ENCODE measurements at places on chromosomes 13 and 19. TPM values are rescaled to one million over a fixed set of nuclear protein-coding genes. Genes with fewer than 3 reads are reported as not detected.

DNA sequence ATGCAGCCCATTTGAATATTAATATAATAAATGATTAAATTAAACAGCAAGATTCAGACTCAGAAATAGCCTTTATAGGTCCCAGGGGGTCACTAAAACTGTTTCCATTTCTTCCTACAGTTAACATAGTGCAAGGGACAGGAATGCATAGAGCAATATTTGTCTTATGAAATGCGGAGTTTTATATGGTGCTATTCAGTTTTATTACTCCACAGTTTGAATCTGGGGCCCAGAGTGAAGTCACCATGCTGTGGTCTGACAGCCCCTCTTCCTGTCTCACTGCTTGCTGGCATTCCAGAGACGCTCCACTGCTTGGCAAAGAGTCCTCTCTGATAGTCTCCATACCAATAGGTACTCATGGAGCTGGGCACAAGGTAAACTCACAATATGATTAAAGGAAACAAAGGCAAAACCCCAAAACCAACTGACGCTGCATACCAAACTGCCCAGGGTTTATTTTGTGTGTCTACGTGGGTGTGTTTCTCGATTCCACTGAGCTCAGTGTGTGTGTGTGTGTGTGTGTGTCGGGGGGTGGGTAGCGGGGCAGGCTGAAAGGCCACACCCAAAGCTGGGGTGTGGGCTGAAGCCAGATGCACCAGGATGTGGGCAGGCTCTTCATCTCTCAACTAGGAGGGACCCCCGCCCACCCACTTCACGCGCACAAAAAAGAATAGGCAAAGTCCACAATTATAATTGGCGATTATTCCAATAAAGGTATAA, 277.9 kb downstream of the TSHZ3 start:
- no peaks in the 10 kb centered on the region for H3K27me3 ChIP-seq
- H3K4me3 ChIP-seq: no peak overlapping the region
- no peaks in the 10 kb centered on the region for H3K4me1 ChIP-seq
- no peak for DNase-seq

GRCh38 chr19:38634757-38635482, 12.5 kb upstream of the ACTN4 start:
- DNase-seq: peak; percentile 85
- peaks cover 50% of the 10 kb centered on the region for H3K36me3 ChIP-seq
- peak overlapping the region; percentile 44 for H3K27ac ChIP-seq
- no peaks in the 10 kb centered on the region for H3K4me1 ChIP-seq

DNA sequence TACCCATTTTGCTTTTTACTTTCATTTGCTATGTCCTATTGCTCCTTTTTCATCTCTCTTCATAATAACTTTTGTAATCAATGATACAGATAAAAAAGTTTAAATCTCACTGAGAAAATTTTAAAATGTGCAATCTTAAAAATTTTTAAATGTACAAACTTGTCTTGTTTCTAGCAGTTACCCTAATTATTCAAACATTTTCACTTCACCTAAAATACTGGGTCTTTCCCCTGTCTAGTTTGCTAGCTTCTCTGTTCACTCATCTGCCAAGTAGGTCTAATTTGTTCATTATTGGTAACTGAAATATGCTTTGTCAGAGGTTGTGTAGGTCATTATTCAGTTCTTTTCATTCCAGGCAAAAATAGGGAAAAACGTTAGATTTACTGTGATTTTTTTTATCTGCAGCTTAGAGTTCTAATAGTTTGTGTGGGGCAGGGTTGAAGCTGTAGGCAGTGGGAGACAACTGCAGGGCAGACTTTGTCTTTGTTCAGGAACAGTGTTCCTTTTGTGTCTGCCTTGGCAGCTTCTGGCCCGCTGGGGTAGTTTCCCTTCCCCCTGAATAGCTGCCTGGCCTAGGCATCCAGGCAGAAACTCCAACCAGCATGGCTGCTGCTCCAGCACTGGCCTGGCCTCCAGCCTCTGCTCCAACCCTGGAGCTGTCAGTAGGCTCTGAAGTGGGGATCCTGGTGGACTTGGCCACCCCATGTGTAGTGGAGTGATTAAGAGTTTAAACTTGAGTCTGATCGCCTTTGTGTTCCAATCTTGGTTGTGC, 48.5 kb downstream of the WDFY2 start:
- H3K4me1 ChIP-seq: no peaks in the 10 kb centered on the region
- H3K36me3 ChIP-seq: no peaks in the 10 kb centered on the region
- no peak overlapping the region for H3K27ac ChIP-seq

DNA sequence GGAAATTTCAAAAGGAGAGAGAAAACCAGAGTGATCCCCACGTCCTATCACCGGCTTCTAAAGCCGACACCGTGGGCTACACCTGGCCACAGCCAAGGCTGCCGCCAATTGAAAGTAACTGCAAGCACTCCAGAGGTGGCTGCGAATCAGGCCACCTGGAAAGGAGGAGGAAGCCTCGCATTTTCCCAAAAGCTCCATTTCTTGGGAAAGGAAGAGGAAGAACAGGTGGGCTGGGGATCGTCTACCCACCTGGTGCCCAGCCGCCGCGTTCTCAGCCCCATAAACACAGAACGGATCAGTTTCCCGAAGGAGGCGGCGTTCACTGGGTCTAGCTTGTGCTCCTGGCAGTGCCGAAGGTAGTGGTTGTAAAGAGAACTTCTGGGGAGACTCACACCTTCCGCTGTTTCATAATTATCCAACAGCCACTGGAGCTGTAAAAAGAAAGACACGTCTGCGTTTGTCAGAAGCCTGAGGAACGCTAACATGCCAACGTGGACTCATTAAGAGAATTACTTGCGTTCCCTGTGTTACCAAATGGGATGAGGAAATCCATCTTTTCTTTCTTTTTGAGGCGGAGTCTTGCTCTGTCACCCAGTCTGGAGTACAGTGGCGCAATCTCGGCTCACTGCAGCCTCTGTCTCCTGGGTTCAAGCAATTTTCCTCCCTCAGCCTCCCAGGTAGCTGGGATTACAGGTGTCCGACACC, 38.1 kb upstream of the RANBP3 start:
- no peak overlapping the region for H3K4me3 ChIP-seq
- peak; percentile 22 for DNase-seq
- H3K27ac ChIP-seq: no peak overlapping the region

The RASAL3 gene
- 6.7 TPM for total RNA-seq

The FGF14 gene
- not detected for total RNA-seq

- peak overlapping the region; percentile 86 for H3K4me3 ChIP-seq
- H3K27ac ChIP-seq: peak overlapping the region; percentile 95
- no peaks in the 10 kb centered on the region for H3K27me3 ChIP-seq
- DNase-seq: peak; percentile 78
Measured at GRCh38 chr19:19385896-19386869, 19.3 kb upstream of the GATAD2A start.

The IQCN gene
- 26.0 TPM for total RNA-seq

DNA sequence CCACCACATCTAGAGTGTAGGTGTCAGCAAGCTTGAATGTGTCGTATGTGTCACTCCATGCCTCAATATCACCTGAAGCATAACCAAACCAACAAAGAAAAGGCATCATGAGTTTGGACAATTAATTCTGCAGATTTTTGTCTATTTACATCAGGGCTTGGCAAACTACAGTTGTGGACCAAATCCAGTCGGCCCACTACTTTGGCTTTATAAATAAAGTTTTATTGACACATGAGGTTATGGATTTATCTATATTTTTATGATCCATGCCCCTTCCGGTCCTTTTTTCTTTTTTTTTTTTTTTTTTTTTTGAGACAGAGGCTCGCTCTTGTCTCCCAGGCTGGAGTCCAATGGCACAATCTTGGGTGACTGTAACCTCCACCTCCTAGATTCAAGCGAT, 9.2 kb upstream of the CABP5 start:
- H3K4me1 ChIP-seq: no peaks in the 10 kb centered on the region
- no peaks in the 10 kb centered on the region for H3K36me3 ChIP-seq
- H3K27ac ChIP-seq: no peak overlapping the region
- no peak overlapping the region for H3K4me3 ChIP-seq

DNA sequence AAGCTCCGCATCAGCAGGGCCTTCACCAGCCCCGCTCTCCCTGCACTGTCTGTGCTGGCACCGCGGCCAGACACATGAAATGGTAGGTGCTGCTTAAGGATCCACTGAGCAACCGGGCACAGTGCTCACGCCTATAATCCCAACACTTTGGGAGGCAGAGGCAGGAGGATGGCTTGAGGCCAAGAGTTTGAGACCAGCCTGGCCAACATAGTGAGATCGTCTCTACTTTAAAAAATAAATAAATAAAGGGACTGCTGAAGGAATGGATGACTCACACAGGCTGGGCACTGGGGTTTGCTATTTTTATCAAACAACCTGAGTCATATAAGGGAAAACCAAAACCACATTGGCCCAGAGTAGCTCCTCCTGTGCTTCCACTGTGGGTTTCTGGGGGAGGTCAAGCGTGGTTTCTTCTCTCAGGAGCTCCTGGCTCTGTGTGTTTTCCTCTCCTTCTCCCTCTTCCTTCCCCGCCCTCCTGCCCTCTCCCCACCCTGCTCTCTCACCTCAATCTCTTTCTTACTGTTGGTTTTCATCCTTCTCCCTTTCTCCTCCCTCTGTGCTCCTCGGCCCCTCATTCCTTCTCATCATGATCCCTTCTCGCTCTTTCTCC, 21.3 kb downstream of the VRK3 start:
- H3K4me3 ChIP-seq: no peak overlapping the region
- peak overlapping the region; percentile 52 for H3K27ac ChIP-seq
- H3K27me3 ChIP-seq: no peaks in the 10 kb centered on the region
- DNase-seq: no peak

DNA sequence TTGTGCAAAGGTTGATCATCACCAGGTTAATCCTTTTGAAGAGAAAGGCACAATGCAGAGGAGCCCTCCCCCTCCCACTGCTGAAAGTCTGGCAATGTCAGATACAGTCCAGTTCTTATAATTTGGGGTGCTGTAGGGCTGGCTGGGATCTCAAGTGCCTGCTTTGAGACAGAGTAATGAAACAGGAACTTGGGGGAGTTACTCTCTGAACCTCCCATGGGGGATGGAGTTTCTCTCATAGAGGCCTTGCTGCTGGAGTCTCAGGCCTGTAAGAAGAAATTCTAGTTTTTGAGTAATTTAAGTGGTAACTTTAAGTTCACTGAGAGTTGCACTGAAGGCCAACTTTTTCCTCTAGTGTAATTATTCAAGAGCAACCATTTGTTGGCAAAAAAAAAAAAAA, 410.5 kb downstream of the KCNRG start:
- no peak overlapping the region for H3K27ac ChIP-seq
- peaks cover 6% of the 10 kb centered on the region for H3K4me1 ChIP-seq
- no peak for DNase-seq
- H3K27me3 ChIP-seq: no peaks in the 10 kb centered on the region
- no peaks in the 10 kb centered on the region for H3K36me3 ChIP-seq

DNA sequence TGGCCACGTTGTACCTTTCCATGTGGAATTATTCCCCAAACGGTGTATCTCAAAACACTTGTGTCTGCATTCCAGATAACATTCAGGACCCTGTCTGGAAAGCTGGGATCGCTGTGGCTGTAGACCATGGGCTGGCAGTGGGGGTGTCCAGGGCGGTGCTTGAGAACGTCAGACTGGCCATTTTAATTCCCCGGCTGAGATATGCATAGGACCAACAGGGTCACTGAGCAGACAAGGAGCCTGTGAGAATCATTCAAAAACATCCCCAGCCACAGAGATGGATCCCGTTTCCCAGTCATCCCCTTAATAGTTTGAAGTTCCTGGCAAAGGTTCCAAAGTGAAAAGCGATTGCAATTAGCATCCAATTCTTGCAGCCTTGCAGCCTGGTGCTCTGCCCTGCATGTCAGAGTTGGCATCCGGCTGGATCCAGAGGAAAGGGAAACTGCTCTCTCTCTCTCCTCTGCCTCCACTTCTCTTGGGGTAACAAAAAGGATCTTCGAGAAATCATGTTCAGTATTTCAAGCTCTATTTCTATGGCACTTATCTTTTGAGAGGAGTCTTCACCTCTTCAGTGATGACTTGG, 41.6 kb downstream of the IFT88 start:
- DNase-seq: no peak
- H3K27me3 ChIP-seq: no peaks in the 10 kb centered on the region

The LILRA5 gene
- not detected for total RNA-seq

DNA sequence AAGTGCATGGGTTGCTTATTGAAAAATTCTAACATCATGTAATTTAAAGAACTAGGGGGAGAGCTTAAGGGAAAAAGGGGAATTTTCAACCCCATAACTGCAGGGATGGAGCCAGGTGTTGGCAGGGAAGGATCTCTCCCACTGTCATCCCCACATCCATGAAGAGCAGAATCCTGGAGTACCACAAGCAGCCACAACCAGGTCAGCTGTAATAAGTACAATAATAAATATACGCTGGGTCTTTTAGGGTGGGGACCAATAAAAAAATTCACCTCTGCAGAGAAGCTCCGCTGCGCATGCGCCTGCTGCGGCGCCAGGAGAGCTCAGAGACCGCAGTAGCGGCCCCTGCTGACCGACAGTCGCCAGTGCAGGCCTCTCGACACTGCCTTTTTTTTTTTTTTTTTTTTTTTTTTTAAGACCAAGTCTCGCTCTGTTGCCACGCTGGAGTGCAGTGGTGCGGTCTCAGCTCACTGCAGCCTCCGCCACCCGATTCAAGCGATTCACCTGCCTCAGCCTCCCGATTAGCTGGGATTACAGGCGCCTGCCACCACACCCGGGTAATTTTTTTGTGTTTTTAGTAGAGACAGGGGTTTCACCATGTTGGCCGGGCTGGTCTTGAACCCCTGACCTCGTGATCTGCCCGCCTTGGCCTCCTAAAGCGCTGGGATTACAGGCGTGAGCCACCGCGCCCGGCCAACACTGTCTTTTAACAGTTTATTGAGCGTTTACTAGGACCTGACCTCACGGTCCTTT, 2.5 kb upstream of the EEF2 start:
- H3K27me3 ChIP-seq: no peaks in the 10 kb centered on the region
- H3K4me1 ChIP-seq: peaks cover 21% of the 10 kb centered on the region
- no peak overlapping the region for H3K4me3 ChIP-seq
- H3K27ac ChIP-seq: no peak overlapping the region
- H3K36me3 ChIP-seq: peaks cover 14% of the 10 kb centered on the region

The RCBTB2 gene
- 3.2 TPM for total RNA-seq

DNA sequence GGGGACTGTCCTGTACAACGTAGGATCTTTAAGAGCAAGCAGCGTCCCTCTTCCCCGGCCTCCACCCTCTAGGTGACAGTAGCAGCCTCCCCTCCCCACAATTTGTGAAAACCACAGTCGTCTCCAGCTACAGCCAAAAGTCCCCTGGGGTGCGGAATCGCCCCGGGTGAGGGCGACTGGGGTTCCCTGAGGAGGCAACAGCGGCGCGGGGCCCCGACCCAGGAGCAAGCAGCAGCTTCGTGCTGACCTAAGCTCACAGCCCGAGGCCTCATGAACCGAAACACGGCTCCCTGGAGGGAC, 322 bp downstream of the ZNF558 start:
- DNase-seq: no peak

DNA sequence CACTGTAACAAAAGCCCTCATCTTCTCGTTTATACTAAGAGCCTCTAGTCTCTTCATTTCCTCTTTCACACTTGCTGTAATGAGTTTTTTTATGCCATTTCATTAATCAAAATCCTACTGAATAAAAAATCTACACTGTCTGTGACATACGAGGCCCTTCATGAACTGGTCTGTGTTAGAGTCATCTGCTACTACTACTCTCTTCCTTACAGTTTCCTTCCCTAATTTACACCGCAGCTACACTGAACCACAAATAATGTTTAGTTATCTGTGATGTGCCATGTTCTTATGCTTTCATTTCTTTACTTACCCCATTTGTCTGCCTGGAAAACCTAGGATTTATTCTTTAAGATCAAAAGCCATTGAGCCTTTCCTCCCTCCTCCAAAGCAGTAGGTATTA, 16.0 kb downstream of the UFM1 start:
- peaks cover 22% of the 10 kb centered on the region for H3K36me3 ChIP-seq
- no peaks in the 10 kb centered on the region for H3K27me3 ChIP-seq
- no peaks in the 10 kb centered on the region for H3K4me1 ChIP-seq
- no peak overlapping the region for H3K27ac ChIP-seq
- H3K4me3 ChIP-seq: no peak overlapping the region
- no peak for DNase-seq

- no peak for DNase-seq
- no peak overlapping the region for H3K4me3 ChIP-seq
- H3K36me3 ChIP-seq: no peaks in the 10 kb centered on the region
Measured at GRCh38 chr13:100485265-100485664, 103.3 kb downstream of the GGACT start.

Measured in Peyer's patch (tissue), 4 donors.